ENCODE measurements at places on chromosomes 12 and 14.
A peak's percentile ranks its signal among the peaks of the same experiment; 100 is the strongest.

DNA sequence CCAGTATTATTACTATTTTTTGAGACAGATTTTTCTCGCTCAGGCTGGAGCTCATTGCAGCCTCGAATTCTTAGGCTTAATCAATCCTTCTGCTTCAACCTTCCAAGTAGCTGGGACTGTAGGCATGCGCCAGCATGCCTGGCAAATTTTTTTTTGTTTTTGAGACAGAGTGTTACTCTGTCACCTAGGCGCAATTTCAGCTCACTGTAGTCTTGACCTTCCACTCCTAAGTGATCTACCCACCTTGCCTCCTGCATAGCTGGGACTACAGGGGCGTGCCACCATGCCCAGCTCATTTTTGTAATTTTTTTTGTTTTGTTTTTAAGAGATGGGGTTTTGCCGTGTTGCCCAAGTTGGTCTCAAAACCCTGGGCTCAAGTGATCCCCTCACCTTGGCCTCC, 15.2 kb downstream of the ERC1 start:
- no peak for DNase-seq

GRCh38 chr14:37900561-37900960, 305.1 kb downstream of the TTC6 start:
- DNase-seq, result no peak

DNA sequence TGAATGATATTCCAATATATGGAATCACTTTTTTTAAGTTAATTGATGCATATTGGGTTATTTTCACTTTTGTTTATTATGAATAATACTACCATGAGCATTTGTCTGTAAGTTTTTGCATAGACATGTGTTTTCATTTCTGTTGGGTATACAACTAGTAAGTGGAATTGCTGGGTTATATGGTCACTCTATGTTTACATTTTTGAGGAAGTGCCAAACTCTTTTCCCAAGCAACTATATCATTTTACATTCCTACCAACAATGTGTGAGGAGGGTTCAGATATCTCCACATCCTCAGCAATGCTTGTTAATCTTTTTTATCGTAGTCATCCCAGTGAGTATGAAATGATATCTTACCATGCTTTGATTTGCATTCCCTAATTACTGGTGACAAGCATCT, 64.0 kb downstream of the MON2 start:
- DNase-seq, result no peak

DNA sequence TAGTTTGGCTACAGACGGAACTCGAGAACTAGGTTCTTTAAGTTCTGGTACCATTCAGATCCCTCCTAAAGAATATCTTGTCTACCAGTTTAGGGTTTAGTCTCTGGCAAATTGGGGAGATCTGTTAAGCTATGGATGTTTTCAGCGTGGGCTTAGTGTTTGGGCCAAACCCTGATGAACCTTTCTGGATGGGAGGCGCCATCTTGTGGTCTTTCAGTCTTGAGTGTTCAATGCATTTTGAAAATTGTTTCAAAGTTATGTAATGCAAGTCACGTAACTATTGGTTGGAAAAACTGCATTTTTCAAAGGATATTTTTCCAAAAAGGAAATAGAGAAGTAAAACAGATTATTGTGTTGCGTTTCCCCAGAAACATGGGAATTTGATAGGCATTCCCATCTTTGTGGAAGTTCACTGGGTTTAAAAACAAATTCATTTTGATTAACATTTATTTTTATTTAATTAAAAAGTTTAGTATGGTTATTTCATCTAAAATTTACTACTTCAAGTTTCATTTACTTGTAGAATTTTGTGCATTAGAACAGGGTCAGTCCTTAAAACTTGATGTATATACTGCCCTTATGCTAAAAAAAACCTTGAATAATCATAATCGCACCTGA, 169.0 kb downstream of the PRIMA1 start:
- DNase-seq, result peak; percentile 29

- DNase-seq, result no peak
These were observed 43.4 kb downstream of the UTP20 start for GRCh38 chr12:101323255-101323654.

DNA sequence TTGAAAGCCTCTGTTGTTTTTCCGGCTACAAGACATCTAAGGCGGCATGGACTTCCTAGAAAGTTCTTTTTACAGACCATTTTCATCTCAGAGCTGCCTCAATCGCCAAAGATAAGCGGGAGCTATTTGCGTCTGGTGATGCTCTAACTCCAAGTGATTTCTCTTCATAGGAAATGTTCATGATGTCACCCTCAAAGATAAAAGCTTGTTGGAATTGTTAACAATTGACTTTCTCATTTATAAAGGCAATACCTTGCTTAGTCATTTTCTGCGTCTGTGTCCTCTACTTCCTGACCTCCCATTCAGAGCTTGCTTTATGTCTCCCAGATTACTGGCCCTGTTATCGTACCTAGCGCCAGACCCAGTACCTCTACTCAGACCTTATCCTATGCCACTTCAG, 259.0 kb upstream of the G2E3 start:
- no peak for DNase-seq

All from NCI-H774 (cell line).